ENCODE measurements at places on chromosomes 11 and 22.

GRCh38 chr11:94131718-94132115 is 3.1 kb downstream of the PANX1 start:
- DNase-seq = peak; percentile 48

DNA sequence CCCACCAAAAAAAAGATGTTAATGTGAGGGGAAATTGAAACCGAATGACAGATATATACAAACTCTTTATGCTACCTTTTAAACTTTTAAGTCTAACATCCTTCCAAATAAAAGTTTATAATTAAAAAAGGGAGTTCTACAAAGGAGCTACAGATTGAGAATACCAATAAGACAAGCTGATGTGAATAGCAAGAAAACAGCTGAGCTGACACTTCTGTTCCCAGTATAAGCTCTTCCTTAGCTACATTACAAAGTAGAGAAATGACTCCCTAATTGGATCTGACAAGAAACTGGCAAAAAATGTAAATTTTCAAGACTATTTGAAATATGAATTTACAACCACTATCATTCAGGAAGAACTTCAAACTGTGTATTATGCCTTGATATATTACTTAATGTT is 294.6 kb upstream of the SYN3 start:
- no peak for DNase-seq

- peak; percentile 78 for DNase-seq
Observed at GRCh38 chr11:34358258-34358727, 483 bp upstream of the ABTB2 start.

DNA sequence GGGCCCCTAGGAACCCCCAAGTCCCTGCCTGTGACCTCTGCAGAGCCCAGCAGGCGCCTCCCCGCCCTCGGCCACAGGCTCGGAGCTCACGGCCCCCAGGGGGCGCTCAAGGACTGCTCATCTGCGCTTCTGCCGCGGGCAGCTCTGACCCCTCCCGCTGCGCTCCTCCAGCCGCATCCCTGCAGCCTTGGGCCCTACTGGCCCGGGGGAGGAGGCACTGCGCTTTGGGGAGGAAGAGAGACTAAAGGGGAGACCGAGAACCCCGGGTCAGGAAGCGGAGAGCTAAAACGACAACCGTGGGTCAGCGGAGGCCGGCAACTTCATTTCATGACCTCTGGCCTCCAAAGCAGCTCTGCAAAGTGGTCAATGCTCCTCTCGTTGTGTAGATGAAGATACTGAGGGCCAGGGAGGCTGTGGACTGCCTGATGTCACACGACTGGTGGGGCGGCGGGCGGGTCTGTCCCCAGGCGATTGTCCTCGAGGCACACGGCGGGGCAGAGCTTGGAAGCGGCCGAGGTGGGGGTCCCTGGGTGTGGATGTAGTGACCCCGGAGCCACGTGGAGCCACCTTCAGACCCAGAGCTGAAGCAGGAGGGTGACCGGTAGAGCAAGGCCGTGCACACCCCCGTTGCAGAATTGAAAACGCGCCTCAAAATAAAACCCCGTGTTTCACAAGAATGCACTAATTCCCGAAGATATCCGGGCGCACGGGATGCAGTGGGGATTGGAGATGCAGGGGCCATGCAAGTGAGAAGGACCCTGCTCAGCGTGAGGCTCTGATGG is 2.7 kb upstream of the KRTAP5-6 start:
- DNase-seq = peak; percentile 85

- no peak for DNase-seq
Observed at GRCh38 chr22:47374901-47375575, 612.6 kb downstream of the TBC1D22A start.

GRCh38 chr11:8459711-8460399 is 134.2 kb downstream of the STK33 start:
- no peak for DNase-seq

GRCh38 chr11:69563306-69563705 is 77.7 kb upstream of the CCND1 start:
- no peak for DNase-seq

DNA sequence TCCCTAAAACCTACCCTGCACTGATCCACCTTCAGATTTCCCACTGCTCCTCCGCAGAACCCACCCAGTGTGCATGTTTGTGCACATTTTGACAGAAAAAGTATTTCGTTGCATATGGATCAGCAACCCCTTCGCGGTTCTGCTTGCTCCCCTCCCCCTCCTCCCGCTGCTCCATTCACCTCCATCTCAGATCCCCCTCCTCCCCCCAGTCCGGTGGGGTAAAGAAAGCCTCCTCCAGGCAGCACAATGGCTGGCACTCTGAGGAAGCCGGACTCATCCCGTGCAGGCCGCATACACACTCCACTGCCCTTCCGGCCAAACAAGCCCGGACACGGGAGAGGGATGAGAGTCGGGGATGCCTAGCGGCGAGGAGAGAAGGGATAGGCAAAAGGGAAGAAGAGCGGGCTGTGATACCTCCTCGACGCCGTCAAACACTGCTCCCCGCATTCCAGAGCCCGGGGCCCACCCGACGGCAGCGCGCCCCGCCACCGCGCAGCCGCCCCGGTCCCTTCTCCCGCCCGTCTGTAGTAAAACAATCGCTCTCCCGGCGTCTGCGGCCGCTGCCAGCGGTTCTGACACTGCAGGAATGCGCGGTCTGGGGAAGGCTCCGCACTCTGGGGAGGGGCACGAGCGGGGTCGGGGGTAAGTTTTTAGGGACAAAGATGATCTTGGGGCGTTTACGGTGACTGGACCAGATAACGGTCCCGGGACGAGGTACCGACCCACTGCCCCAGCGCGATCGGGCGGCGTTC is 915 bp downstream of the FEZ1 start:
- DNase-seq = no peak

Data from NCI-H345 (cell line).